Cardiac muscle cell (in vitro differentiated cells and primary cell): ENCODE measurements at places on chromosomes 1 and 21. TPM values are rescaled to one million over a fixed set of nuclear protein-coding genes. Genes with fewer than 3 reads are reported as not detected.

- no peak for DNase-seq
Observed at GRCh38 chr1:15120251-15120945, 33.1 kb upstream of the TMEM51 start.

GRCh38 chr1:150893336-150893913, 6.5 kb downstream of the CTXND2 start:
- DNase-seq: no peak

DNA sequence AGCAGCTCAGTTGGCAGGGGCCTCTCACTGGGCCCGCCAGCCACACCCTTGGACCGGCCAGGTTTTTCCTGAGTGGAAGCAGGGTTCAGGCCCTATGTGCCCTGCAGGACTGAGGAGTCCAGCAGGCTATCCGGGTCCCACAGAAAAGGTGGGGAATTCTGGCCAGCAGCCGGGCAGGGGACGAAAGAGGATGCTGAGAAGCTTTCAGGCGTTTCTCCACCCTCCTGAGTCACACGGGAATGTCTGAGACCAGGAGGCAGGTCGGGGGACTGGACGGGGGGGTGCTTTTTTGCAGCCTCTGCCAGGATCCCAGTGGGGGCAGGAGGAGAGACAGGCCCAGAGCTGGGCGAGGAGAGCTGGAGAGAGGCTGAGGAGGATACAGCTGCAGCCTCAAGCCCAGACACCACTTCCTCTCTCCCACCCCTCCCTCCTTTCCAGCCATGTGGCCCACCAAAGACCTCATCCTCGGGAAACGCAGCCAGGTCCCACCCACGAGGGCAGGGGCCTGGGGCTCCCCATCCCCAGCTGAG, 105.4 kb downstream of the SPSB1 start:
- DNase-seq: peak; percentile 35

- DNase-seq: no peak
Observed at GRCh38 chr1:11649237-11649623, 5.0 kb downstream of the FBXO2 start.

- no peak for DNase-seq
Observed at GRCh38 chr1:66380452-66381212, 153.3 kb upstream of the SGIP1 start.

- peak; percentile 100 for DNase-seq
Observed at GRCh38 chr1:173867753-173868265, at the start of gene GAS5. Gene GAS5, minus strand, starts transcription at chr1:173867989.

DNA sequence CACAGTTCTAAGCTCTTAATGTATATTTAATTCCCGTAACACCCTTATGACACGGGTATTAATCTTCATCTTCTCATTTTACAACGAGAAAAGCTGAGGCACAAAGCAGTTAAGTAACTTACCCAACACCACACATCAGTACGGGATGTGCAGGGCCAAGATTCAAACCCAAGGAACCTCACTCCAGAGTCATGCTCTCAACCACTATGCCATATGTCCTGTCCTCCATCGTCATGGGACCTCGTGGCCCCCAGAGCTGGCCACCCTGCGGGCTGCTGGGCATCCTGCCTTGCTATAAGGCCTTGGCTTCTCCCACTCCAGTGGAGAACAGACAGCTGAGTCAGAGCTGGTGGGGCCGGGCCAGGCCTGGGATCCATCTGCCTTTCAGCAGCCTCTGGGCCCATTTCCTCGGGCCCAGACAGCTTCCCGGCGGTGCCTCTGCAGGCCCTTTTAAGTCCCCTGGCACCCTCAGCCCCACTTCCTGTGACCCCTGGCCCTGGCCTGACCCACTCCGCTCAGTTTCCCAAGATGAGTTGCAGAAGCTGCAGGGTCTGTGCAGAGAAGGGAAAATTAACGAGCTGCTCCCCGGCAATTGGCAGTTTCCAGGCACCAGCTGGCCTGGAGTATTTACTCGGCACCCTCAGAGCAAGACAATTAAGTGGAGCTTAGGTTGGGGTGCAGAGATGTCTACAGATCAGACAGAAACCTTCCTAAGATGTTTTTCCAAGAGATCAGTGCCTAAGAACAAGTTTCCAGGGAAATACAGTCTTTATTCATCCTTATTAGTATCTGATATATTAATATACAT, 98.2 kb downstream of the EPHB2 start:
- peak; percentile 39 for DNase-seq

DNA sequence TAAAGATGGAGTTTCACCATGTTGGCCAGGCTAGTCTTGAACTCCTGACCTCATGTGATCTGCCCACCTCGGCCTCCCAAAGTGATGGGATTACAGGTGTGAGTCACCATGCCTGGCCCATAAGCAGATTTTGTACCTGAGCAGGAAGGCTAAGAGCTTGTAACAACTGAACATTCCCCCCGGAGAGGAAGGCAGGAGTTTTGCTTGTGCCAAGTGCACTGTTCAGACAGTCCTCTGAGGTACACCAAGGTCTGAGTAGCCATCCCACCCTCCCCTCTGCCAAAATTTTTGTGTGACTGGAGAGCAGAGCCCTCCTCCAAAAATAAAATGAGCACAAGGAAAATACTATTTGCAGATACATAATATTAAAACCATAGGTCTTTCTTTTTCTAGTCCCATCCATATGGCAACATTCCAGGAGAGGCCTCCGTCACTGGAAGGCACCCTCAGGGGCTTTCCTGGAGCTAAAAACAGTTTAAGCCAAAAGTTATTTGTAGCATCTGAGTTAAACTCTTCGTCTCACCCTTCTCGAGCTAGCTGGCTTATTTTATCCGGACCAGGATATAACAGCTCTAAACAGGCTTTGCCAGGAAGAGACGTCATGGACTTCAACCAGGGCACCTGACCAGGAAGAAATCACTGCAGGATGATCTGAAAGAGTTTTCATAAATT, 27.2 kb downstream of the CAPN2 start:
- DNase-seq: no peak

DNA sequence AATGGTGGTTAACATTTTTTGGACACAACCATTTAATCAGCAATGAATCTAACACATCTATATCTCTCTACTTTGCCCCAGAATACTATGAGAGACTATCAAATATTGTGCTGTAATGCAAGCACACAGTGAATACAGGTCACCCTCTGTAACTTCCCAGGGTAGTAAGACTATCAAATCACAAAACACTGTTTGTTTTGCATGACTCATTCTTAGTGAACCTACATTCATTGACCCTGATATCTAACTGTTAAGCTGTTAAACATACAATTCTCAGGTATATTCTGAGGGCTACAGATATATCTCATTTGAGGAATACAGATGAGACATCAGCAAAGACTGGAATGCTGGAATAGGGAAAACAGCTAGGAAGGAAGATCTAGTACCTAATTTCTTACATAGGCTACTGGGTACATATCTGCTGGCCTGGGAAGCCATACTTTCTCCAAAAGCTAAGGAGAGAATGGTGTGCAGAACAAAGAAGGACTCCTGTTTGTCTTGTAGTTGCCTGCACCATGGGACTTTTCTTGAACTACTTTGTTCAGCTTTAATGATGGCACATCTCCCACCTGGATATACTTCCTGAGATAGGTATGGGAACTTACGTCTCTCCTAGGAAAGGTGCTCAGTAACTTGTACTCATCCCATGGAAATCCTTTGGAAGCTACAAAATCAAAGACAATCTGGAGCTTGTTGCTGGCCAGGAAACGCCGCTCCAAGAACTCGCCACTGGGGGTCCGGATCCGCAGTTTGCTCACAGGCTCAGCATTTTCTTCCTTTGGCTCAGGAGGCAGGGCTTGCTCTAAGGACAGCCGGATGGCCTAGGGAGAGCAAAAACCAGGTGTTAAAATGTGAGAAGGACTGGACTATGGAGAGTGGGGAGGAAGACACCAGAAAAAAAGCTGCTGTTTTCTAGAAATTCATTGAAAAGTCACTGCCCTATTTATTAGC, 51.9 kb upstream of the DMRTA2 start:
- DNase-seq: no peak

DNA sequence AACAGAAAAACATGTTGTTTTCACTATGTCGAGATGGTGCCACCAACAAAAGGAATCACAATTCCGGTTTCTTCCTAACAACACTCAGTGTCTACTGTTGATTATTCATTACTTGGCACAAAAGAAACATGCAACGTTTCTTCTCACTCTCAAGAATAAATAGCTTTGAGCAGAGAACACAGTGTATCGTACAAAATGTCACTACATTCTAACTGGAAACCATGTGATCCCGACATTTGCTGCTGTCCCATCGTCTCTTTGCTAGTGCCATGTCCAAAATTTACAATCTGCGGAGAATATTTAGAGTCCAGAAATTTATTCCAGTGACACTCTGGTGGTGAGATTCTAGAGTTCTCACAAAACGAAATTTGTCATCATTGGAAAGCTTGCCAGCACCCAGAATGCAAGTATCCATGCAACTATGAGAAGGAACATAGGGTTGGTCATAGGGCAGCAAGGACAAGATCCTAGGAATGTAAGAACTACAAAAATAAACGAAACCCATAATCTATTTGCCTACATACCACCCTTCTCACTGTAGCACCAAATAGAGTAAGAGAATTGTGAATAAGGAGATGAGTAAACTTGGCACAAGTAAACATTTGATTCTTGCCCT, 505.1 kb downstream of the LTN1 start:
- no peak for DNase-seq

- DNase-seq: no peak
Observed at GRCh38 chr1:202648605-202649226, 61.5 kb downstream of the SYT2 start.

GRCh38 chr1:32782086-32782485, 35.1 kb downstream of the YARS1 start:
- DNase-seq: no peak

DNA sequence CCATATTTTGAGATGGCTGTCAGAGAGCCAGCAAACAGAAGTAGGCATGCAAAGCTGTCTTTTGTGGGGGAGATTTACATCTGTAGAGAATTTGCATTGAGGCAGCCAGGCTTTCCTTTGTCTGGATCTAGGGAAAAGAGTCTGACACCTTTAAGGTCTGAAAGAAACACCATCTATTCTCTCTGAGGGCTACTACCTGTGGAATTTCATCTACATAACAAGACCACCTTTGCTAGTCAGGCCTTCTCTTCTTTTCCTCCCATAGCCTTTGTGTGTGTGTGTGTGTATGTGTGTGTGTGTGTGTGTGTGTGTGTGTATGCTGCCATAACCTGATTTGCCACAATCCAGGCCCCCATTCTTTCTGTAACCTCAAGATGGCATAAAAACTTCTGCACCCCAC, 28.4 kb upstream of the DMRTB1 start:
- DNase-seq: no peak

DNA sequence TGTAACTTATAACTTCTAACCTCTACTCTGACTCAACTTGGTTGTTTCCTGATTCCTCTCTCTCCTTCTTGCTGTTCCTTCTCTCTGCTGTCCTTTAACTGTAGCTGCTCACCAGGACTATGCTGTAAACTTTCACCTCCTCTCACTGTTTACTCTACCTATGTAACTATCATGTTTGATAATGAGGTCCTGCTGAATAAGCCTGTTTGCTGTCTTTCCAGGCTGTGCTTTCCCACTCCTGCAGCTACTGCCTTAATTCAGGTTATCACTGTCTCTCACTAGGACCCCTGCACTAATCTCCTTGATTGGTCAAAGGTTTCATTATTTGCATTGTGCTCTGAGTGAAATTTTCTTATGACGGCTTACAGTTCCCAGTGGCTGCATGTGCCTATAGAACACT, 633.9 kb upstream of the PTBP2 start:
- no peak for DNase-seq

- no peak for DNase-seq
Observed at GRCh38 chr1:154742606-154743005, 127.5 kb downstream of the KCNN3 start.

- peak; percentile 85 for DNase-seq
Observed at GRCh38 chr21:41932191-41932575, 21.6 kb downstream of the C2CD2 start.

CD53 gene
- not detected in 2 replicates for total RNA-seq

E2F2 gene
- 2.1 and 2.5 TPM in 2 replicates for total RNA-seq

GBP5 gene
- 0.14 and 0.24 TPM in 2 replicates for total RNA-seq

PTGER3 gene
- total RNA-seq: 4.2 and 4.4 TPM in 2 replicates

PCBP3 gene
- total RNA-seq: 1.1 and 4.3 TPM in 2 replicates

NUP210L gene
- 0.18 TPM in 1 of 2 replicates, not detected in the other for total RNA-seq

VHLL gene
- total RNA-seq: 0.98 TPM in 1 of 2 replicates, not detected in the other
